ENCODE measurements at places on chromosomes 12 and 14.

GRCh38 chr14:23696701-23697239, 60.6 kb downstream of the DHRS2 start:
- no peak for DNase-seq

GRCh38 chr12:48198672-48198971, 4.5 kb downstream of the OR10AD1 start:
- no peak for DNase-seq

GRCh38 chr12:110579535-110580253, 3.4 kb downstream of the PPTC7 start:
- no peak for DNase-seq

GRCh38 chr14:55128386-55129085, 516 bp upstream of the LGALS3 start:
- DNase-seq = no peak

DNA sequence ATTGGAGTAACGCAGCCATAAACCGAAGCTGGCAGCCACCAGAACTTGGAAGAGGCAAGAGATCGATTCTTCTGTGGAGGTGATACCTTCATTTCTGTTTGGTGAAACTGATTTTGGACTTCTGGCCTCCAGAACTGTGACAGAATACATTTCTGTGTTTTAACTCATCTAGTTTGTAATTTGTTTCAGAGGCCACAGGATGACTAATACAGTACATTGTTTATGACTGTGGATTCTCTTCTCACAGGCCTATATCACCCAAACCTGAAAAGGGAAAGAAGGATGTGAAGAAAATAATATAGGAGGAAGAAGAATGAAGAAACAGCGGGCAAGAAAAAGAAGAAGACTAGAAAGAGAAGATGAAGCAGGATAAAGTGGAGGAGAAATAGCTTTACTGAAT, 263.8 kb upstream of the DIO2 start:
- no peak for DNase-seq

- DNase-seq = no peak
Observed at GRCh38 chr12:99253068-99253467, 394.5 kb upstream of the GARIN6 start.
